ENCODE measurements at places on chromosomes 5 and 9. TPM values are rescaled to one million over a fixed set of nuclear protein-coding genes. Genes with fewer than 3 reads are reported as not detected.

DNA sequence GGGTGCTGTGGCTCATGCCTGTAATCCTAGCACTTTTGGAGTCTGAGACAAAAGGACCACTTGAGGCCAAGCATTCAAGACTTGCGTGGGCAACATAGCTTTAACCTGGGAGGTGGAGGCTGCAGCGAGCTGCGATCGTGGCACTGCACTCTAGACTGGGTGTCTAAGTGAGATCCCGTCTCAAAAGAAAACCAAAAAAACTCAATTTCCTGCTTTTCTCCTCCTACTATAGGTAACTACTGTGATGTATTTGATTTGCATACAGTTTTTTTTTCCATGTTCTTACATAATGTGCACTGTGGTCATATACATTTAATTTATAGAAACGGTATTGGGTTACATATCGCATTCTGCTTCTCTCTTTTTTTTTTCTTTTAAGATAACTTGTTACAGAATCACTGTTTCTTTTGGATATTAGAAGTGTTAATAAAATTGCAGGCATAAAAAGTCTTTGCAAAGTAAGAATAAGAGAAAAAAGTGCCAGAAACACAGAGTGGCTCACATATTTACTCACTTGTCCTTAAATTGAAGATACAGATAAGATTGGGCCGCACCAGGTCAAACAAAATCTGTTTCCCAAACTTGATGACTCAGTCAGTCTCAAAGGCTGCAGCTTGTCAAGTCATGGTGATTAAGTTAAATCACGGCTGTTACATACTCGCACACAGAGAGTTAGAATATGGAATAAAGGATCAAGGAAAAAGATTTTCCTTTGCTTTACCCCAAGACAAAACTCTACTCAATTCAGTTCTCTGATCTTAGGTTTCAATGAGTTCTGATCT, 2.0 kb upstream of the PTGR1 start:
- H3K27ac ChIP-seq: no peak overlapping the region
- no peak for DNase-seq
- no peak overlapping the region for H3K4me3 ChIP-seq
- H3K27me3 ChIP-seq: no peaks in the 10 kb centered on the region
- H3K4me1 ChIP-seq: no peaks in the 10 kb centered on the region
- peaks cover 6% of the 10 kb centered on the region for H3K36me3 ChIP-seq

DNA sequence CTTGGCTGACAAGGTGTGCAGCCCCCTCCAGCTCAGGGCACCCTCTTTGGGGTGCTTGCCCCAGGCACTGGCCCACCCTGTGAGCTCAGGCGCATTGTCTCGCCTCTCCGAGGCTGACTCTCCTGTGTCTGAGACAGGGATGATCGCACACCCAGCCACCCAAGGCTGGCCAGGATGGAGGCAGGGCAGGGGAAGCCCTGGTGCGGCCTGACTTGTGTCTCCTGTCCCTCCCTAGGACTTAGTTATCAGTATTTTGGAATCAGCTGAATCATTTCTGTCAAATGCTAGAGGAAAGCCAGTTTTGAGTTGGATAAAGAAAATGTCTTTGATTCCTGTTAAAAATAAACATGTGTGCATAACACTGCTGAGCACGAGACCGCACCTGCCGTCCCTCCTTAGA, 2.5 kb upstream of the DBH start:
- no peak overlapping the region for H3K27ac ChIP-seq
- no peak overlapping the region for H3K4me3 ChIP-seq
- H3K27me3 ChIP-seq: no peaks in the 10 kb centered on the region
- no peaks in the 10 kb centered on the region for H3K36me3 ChIP-seq

- no peak overlapping the region for H3K4me3 ChIP-seq
- H3K27ac ChIP-seq: no peak overlapping the region
- no peaks in the 10 kb centered on the region for H3K4me1 ChIP-seq
- no peaks in the 10 kb centered on the region for H3K27me3 ChIP-seq
Measured at GRCh38 chr5:173464813-173465212, 136.6 kb upstream of the STC2 start.

DNA sequence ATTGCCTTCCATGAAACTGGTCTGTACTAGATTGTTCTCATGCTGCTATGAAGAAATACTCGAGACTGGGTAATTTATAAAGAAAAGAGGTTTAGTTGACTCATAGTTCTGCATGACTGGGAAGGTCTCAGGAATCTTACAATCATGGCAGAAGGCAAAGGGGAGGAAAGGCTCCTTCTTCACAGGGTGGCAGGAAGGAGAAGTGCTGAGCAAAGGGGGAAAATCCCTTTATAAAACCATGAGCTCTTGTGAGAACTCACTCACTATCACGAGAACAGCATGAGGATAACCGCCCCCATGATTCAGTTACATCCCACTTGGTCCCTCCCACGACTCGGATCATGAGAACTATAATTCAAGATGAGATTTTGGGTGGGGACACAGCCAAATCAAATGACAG, 163.2 kb downstream of the RFK start:
- H3K27me3 ChIP-seq: no peaks in the 10 kb centered on the region
- no peaks in the 10 kb centered on the region for H3K4me1 ChIP-seq
- H3K4me3 ChIP-seq: no peak overlapping the region
- DNase-seq: no peak

DNA sequence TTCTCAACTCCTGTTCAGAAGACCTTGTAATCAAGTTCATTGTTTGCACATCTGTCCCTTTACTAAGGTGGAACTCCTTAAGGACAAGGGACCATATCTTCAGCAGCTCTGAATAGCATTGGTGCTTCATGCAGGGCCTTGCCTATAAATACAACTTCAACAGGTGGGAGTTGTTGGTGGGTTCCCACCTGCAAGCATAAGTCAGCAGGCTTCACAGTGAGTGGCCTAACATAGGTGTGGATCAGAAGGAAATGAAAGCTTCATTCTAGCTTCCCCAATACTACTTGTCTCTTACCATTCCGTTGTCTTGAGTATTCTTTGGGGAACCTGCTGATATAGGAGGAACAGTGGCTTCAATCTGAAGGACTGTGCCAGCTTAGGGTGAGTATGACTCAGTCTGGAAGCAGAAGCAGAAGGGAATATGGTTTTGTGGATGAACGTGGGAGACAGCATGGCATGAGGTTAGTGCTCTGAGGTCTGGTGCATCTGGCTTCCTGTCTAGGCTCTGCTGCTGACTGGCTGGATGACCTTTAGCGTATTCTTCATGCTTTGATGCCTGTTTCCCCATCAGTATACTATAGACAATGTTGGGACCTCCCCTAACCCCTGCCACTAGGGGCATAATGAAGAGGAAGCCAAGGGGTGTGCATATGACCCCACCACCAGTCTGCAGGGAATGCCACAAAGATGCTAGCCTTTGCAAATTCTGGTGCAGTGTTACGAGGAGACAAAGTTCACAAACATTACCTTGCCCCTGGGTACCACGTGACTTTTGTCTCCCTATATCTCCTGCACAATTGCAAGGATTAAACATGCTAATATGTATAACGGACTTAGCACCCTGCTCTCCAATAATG, 192.3 kb downstream of the PALM2AKAP2 start:
- H3K27ac ChIP-seq: no peak overlapping the region
- no peaks in the 10 kb centered on the region for H3K4me1 ChIP-seq
- no peak overlapping the region for H3K4me3 ChIP-seq
- H3K36me3 ChIP-seq: no peaks in the 10 kb centered on the region
- H3K27me3 ChIP-seq: no peaks in the 10 kb centered on the region

DNA sequence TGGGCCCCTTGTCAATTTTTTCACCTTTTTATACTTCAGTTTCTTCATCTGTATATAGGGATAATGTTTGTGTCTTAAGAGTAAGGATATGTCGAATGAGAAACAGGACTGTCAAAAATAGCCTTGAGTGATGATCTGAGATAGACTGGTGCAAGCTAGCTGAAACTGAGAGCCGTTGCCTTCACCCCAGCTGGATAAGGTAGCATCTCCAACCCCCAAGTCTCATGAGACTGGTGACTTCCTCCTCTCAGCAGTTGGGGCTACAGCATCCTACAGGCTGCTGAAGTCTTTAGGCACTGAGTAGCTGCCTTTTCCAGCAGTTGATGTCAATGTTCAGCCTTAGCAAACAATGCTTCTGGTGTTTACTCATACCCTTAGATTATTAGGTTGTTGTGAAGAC, 330.2 kb downstream of the OSTF1 start:
- peaks cover 7% of the 10 kb centered on the region for H3K4me1 ChIP-seq
- no peaks in the 10 kb centered on the region for H3K36me3 ChIP-seq
- DNase-seq: no peak
- H3K27me3 ChIP-seq: no peaks in the 10 kb centered on the region

The NTRK2 gene
- total RNA-seq: not detected

The IER5L gene
- total RNA-seq: 1.0 TPM

The DEPDC1B gene
- total RNA-seq: 49.0 TPM

The FBN2 gene
- 8.1 TPM for total RNA-seq

The LIFR gene
- 7.8 TPM for total RNA-seq
